H9 (cell line): ENCODE measurements at places on chromosomes 2 and 18.
A peak's percentile ranks its signal among the peaks of the same experiment; 100 is the strongest.

DNA sequence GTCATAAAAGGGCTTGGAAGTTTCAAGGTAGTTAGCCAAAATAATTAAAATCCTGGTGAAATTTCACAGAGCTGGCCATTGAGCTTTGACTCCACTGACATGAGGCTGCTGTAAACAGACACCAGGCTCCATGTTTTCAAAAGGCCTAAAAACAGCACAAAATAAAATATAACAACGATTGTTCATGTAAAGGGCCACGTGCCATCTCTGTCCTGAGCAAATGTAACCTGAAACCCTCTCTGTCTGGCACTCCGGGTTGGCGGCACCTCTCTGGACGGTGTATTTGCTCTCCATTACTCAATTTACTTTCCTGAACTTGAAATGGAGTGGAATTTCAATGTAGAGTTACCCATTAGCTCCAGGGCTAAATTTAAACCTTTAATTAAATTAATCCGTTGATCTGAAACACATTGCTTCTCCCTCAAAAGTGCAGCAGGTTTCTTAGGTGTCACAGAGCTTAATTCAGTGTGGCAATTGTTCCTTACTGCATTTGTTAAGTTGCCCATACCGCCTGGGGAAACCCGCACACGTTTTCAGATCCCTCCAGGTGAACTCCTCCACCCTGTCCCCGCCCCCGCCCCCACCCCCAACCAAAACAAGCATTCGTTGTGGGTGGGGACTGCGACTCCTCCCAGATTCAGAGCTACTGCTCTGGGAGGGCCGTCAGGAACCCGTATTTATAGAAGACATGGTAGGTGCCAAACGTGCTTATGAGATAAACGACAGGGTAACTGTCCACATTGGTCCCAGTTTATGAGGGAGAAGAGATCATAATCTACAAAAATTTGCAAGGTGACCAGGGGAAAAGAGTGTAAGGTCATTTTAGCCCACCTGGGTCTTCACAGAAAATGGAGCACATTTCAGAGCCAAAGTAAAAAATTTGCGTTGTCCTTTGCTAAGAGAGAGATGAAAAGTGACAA is 1.2 kb upstream of the CABLES1 start:
- H3K27me3 ChIP-seq, result no peaks in the 10 kb centered on the region
- DNase-seq, result peak; percentile 95
- peak overlapping the region; percentile 74 for H3K27ac ChIP-seq

GRCh38 chr2:39851251-39851650 is 72.2 kb upstream of the THUMPD2 start:
- H3K4me1 ChIP-seq, result no peaks in the 10 kb centered on the region
- H3K36me3 ChIP-seq, result no peaks in the 10 kb centered on the region
- no peaks in the 10 kb centered on the region for H3K27me3 ChIP-seq
- no peak overlapping the region for H3K4me3 ChIP-seq
- no peak for DNase-seq

GRCh38 chr2:179272406-179273192 is 8.0 kb upstream of the SESTD1 start:
- no peak overlapping the region for H3K27ac ChIP-seq
- H3K4me3 ChIP-seq, result no peak overlapping the region
- H3K27me3 ChIP-seq, result no peaks in the 10 kb centered on the region
- no peak for DNase-seq
- H3K4me1 ChIP-seq, result no peaks in the 10 kb centered on the region
- no peaks in the 10 kb centered on the region for H3K36me3 ChIP-seq

GRCh38 chr18:46160050-46160798 is 56.0 kb downstream of the HAUS1 start:
- H3K27me3 ChIP-seq, result no peaks in the 10 kb centered on the region
- H3K4me1 ChIP-seq, result no peaks in the 10 kb centered on the region; the same call in 1 of the 2 replicates
- no peak for DNase-seq
- no peak overlapping the region for H3K27ac ChIP-seq

DNA sequence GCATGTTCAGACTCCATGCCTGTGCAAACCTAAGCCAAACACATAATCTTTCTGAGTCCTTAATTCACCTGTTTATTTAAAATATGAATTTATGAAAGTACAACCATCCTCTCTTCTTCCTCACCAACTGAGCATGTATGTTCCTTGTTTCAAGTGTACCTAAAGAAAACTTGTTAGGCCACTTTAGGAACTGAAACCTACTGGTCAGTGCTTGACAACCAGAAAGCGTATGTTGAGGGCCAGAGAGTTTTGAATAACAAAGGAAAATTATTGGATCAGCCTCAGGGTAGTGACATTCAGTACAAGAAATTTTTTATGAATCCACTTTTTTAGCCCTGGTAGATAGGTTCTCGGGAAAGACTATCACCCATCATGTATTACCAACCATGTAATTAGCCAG is 847.6 kb upstream of the CELF4 start:
- no peak overlapping the region for H3K27ac ChIP-seq
- H3K4me3 ChIP-seq, result no peak overlapping the region
- H3K27me3 ChIP-seq, result no peaks in the 10 kb centered on the region
- DNase-seq, result no peak

- H3K4me3 ChIP-seq, result no peak overlapping the region
- H3K36me3 ChIP-seq, result no peaks in the 10 kb centered on the region
- no peaks in the 10 kb centered on the region for H3K27me3 ChIP-seq
- no peaks in the 10 kb centered on the region for H3K4me1 ChIP-seq
- peak; percentile 6 for DNase-seq
Measured at GRCh38 chr18:78610179-78610578, 369.4 kb upstream of the SALL3 start.

GRCh38 chr2:3222636-3223035 is 155.0 kb downstream of the EIPR1 start:
- H3K4me1 ChIP-seq, result no peaks in the 10 kb centered on the region; the same call in 1 of the 2 replicates
- H3K27me3 ChIP-seq, result no peaks in the 10 kb centered on the region
- no peak overlapping the region for H3K27ac ChIP-seq
- peaks cover 35% of the 10 kb centered on the region for H3K36me3 ChIP-seq

GRCh38 chr2:149017116-149017985 is 21.1 kb upstream of the LYPD6B start:
- H3K4me1 ChIP-seq, result no peaks in the 10 kb centered on the region
- no peak overlapping the region for H3K4me3 ChIP-seq
- peaks cover 41% of the 10 kb centered on the region for H3K36me3 ChIP-seq
- no peaks in the 10 kb centered on the region for H3K27me3 ChIP-seq
- no peak overlapping the region for H3K27ac ChIP-seq

DNA sequence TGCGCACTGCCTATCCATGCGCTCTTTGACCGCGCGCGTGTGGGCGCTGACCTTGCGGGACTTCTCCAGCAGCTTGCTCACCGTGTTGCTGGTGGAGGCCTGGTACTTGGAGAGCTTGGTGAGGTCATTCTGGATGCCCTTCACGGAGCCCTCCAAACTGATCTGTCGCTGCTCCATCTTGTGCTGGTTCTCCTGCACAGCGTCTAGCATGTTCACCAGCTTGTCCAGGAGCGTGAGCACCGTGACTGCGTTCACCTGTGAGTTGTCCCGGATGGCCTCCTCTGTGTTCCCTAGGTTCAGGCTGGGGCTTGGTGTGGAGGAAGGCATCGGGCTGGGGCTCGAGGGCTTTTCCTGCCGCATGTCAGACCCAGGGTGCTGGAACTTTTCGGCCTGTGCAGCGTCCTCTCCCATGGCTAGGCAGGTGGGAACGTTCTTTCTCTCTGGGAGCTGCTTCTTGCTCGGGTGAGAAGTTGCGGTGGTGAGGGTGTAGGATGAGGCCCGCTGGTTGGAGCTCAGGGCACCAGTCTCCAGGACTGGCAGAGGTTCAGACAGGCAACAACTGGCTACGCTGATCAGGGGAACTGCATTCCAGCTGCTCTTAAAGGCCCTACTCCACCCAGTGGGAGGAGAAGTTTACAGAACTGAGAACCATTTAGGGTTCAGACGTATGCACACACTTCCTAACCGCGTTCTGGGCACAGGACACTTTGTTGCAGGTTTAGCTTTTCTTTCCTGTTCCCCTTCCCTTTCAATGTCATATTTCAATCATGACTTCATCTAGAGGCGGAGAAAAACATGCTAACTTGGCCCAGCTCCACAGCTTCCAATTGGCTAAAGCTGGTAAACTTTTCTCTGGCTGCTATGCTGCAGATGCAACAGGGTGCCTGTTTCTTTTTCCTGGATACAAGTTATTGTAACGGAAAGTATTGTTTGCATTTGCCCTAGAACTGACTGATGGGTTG is at the start of gene CAVIN2:
TSS of gene CAVIN2 (minus strand) at position 574 of the 962 bp plus-strand sequence. CDS start at position 411, 163 bp downstream.
- H3K27me3 ChIP-seq, result no peaks in the 10 kb centered on the region
- DNase-seq, result no peak
- H3K4me1 ChIP-seq, result peaks cover 4% of the 10 kb centered on the region; the same call in 1 of the 2 replicates

DNA sequence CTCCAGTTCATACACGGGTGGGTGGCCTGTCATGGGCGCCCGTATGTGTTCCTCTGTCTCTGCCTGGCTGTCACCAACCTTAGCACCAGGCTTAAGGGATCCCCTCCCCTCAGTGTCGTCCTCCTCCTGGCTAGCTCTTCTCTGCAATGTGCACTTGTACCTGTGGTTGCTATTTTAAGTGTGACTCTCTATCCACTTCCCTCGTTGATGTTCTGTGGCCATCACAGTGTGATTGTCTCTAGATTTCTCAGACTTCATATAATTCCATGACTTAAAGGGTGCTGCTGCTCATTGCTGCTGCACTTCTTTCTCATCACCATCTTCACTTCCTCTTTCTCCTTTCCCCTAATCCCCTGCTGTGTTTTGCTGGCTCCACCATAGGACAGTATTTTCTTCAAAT is 143.4 kb downstream of the EML6 start:
- no peaks in the 10 kb centered on the region; the same call in 1 of the 2 replicates for H3K4me1 ChIP-seq
- no peak overlapping the region for H3K27ac ChIP-seq
- no peak overlapping the region for H3K4me3 ChIP-seq
- no peak for DNase-seq

DNA sequence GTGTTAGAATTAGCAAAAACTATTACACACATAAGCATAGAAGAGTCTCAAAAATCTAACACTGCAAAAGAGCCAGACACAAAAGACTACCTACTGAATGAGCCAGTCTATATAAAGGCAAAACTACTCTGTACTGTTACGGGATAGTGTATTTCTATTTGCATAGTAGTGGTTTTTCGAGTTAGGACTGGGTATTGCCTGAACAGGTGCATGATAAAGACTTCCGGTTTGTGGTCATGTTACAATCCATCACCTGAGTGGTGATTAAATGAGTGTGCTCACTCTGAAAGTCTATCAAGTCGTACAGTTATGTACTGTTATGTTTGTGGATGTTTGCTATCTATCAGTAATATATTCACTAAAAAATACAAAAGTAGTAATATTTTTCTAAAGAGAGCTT is 523.3 kb upstream of the SYT4 start:
- no peak overlapping the region for H3K4me3 ChIP-seq
- no peaks in the 10 kb centered on the region for H3K4me1 ChIP-seq
- H3K27ac ChIP-seq, result no peak overlapping the region
- no peak for DNase-seq

DNA sequence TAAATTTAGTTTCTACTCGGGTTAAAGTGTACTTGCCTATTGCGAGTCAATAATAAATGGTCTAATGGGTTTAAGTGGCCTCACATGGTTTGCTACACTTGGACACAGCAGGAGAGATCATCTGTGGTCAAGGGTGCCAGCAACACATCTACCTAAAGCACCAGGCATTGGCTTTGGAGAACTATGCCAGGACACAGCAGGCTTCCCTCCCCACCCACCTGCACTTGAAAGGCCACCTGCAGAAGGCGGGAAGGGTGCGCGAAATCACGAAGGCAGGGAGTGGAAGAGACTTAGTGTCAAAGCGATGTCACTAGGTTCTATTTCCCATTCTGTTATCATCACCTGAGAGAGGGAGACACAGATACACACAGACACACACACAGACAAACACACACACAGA is 44.5 kb downstream of the MYT1L start:
- no peaks in the 10 kb centered on the region for H3K4me1 ChIP-seq
- no peaks in the 10 kb centered on the region for H3K36me3 ChIP-seq
- no peak overlapping the region for H3K4me3 ChIP-seq
- no peak for DNase-seq
- no peaks in the 10 kb centered on the region for H3K27me3 ChIP-seq
- no peak overlapping the region for H3K27ac ChIP-seq

DNA sequence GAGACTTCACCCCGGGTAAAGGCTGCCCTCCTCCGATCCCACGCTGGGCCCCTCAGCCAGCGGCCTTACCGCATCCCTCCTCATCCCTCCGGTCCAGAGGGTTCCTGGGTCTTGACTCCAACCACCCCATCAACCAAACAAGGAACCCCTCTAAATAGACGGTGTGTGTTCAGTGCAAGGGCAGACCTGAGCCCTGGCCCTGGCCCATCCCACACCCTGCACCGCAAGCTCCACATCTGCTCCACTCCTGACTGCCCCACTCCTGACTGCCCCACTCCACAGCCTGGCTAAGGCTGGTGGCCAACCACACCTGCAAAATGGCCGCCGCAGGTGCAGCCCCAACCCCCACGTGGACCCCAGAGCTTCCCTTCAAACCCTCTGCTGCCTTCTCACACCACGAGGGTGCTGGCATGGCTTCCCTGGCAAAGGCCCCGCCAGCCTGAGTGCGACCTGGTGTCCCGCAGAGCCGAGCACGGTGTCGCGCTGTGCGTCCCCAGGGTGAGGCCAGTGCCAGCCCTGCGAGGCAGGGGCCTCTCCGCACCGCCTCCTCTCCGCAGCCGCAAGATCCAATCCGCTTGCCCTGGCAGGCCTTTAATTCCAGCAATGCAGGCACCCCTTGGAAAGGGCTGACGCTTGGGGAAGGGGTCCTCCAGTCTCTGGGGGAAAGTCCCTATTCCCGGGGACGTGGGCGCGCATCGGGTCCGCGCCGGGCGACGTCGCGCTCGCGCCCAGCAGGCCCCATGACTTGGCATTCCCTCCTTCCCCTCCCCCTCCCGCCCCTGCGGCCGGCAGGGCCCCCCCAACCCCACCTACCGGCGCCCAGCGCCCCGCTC is 1.5 kb downstream of the KIF1A start:
- H3K4me3 ChIP-seq, result peak overlapping the region; percentile 71
- no peaks in the 10 kb centered on the region for H3K27me3 ChIP-seq
- DNase-seq, result no peak
- H3K36me3 ChIP-seq, result peaks cover 31% of the 10 kb centered on the region

DNA sequence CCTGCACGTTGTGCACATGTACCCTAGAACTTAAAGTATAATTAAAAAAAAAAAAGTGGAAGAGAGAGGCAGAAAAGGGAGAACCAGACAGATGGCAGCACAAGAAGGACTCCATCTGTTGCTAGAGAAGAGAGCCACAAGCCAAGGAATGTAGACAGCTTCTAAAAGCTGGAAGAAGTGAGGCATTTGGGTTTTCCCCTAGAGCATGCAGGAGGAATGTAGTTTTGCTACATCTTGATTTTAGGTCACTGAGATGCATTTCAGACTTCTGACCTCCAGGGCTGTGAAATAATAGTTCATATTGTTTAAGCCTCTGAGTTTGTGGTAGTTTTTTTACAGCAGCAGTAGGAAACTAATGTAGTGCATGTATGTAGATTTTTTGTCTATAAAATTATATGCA is 46.0 kb downstream of the CAVIN2 start:
- no peaks in the 10 kb centered on the region for H3K4me1 ChIP-seq
- no peaks in the 10 kb centered on the region for H3K36me3 ChIP-seq
- H3K27me3 ChIP-seq, result no peaks in the 10 kb centered on the region
- no peak overlapping the region for H3K4me3 ChIP-seq
- DNase-seq, result no peak

- no peaks in the 10 kb centered on the region for H3K27me3 ChIP-seq
- H3K4me1 ChIP-seq, result no peaks in the 10 kb centered on the region
- H3K36me3 ChIP-seq, result no peaks in the 10 kb centered on the region
- DNase-seq, result no peak
- H3K4me3 ChIP-seq, result no peak overlapping the region
- no peak overlapping the region for H3K27ac ChIP-seq
Measured at GRCh38 chr2:196229013-196229412, 57.6 kb upstream of the STK17B start.

- no peaks in the 10 kb centered on the region for H3K27me3 ChIP-seq
- H3K4me1 ChIP-seq, result no peaks in the 10 kb centered on the region
- no peak overlapping the region for H3K4me3 ChIP-seq
Measured at GRCh38 chr18:75923169-75923568, 495.7 kb upstream of the SMIM21 start.
